ENCODE measurements at places on chromosomes 4 and X. TPM values are rescaled to one million over a fixed set of nuclear protein-coding genes. Genes with fewer than 3 reads are reported as not detected.

The SAGE1 gene
- not detected for total RNA-seq

The COPS4 gene
- 24.6 TPM for total RNA-seq

The MGARP gene
- total RNA-seq, result 0.33 TPM

The MAGEA4 gene
- total RNA-seq, result not detected

The TRMT44 gene
- total RNA-seq, result 33.0 TPM

The GAGE12H gene
- total RNA-seq, result not detected

Measured in CD4-positive, alpha-beta memory T cell (primary cell).